Right kidney (tissue), 9 donors: ENCODE measurements at places on chromosomes 12 and 14.

DNA sequence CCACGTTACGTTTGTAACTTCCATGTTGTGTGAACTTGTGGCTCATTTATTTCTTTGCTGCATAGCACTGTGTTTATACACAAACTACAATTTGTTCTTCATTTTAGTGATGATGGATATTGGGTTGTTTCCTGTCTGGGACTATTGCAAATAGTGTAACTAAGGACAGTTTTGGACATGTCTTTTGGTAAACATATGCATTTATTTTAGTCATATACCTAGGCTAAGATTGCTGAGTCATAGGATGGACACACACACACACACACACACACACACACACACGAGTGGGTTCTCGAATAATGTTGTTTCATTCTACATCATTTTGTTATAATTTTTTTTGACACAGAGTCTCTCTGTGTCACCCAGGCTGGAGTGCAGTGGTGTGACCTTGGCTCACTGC lies 123.5 kb upstream of the CAND1 start:
- no peak for DNase-seq

GRCh38 chr12:113245695-113246477 lies 24.6 kb downstream of the TPCN1 start:
- peak; percentile 83 for DNase-seq

- DNase-seq: no peak
These were observed 457.0 kb downstream of the SLC6A15 start for GRCh38 chr12:84455598-84455997.

DNA sequence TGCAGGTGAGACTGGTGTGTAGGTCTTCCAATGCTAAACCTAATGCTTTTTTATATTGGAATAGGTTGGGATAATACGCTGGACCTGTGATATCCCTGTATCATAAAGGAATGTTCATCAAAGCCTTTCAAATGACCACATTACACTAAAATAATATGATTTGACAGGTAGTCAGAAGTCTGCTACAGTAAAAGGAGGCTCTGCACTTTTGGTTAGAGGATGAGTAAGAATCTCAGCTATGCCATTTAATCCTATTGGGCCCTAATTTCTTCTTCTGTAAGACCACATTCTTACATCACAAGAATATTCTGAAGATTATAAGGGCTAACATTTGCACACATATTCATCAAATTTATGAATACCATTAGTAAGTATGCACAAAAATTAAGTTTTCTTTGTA lies 250.5 kb upstream of the FLRT2 start:
- no peak for DNase-seq

DNA sequence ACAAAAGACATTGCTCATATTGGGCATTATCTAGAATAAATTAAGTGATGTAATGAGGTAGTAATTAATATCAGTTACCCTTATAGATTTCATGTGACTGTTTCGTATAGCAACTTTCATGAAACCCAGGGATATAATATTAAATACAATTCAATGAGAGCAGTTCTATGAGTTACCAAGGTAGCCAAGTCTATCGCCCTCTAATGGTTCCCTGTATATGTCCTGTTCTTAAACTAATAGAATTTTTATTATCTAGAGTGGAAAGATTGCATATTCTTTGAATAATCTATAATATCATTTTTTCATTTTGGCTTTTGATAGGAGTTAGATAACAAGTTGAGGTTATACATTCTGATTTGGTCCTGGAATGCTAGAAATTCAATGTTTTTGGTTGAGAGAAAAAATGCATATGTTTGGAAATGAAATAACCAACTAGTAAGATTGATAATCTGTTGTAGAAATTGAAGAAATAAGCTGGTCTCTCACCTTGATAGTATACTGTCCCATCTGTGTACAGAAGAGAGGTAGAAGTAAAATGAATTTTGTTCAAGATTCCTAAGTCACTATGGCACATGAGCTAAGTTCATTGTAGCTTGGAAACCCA lies 59.7 kb downstream of the SCFD1 start:
- DNase-seq: no peak

GRCh38 chr14:90871605-90872233 lies 55.5 kb upstream of the TTC7B start:
- DNase-seq: no peak

GRCh38 chr14:85445151-85445795 lies 84.7 kb upstream of the FLRT2 start:
- no peak for DNase-seq

DNA sequence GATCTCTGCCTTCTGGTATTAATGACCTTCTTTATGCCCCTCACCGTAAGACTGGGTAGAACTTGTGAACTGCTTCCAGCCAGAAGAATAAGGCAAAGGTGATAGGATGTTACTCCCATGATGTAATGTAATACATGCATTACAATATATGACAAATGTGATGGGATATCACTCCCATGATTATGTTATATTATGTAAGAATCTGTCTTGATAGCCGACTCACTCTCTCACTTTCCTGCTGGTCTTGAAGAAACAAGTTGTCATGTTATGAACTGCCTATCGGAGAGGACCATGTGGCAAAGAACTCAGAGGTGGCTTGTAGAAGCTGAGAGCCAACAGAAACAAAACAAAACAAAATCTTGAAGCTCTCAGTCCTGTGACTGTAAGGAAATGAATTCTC lies 30.6 kb upstream of the OSBPL8 start:
- DNase-seq: no peak

DNA sequence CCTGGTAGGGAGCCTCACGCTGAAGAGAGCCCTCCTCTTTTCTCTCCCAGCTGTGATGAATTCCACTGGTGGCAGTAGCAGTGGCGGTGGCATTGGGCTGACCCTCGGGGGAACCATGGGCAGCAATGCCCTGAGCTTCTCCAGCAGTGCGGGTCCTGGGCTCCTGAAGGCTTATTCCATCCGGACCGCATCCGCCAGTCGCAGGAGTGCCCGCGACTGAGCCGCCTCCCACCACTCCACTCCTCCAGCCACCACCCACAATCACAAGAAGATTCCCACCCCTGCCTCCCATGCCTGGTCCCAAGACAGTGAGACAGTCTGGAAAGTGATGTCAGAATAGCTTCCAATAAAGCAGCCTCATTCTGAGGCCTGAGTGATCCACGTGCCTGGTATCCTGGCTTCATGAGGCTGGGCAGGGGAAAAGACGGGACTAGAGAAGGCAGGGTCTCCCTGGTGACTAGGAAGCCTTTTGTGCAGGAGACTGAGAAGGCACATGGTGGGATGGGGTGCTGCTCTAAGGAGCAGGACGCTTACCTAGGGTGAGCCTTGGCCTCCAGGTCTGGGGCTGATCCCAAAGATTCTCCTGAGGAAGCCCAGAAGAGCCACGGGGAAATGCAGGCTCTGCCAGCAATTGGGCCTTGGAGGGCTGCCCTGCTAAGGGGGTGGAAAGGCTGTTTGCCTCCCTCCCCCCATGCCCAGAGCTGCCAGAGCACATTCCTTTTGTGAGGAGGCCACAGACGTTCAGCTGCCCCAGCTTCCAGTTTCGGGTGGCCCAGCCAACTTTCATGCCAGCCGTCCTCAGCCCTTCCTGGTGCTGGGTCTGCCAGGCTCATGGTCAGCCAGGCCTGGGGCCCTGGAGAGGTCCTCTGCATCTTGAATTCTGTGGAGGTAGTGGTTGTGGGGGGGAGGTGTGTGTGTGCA lies 15.8 kb downstream of the KRT7 start:
- DNase-seq: no peak

- no peak for DNase-seq
These were observed 10.6 kb downstream of the CHST11 start for GRCh38 chr12:104467346-104467837.

GRCh38 chr14:86619726-86620125 lies 1089.8 kb downstream of the FLRT2 start:
- DNase-seq: no peak

- no peak for DNase-seq
These were observed 25.1 kb downstream of the PRKAB1 start for GRCh38 chr12:119692997-119693396.

DNA sequence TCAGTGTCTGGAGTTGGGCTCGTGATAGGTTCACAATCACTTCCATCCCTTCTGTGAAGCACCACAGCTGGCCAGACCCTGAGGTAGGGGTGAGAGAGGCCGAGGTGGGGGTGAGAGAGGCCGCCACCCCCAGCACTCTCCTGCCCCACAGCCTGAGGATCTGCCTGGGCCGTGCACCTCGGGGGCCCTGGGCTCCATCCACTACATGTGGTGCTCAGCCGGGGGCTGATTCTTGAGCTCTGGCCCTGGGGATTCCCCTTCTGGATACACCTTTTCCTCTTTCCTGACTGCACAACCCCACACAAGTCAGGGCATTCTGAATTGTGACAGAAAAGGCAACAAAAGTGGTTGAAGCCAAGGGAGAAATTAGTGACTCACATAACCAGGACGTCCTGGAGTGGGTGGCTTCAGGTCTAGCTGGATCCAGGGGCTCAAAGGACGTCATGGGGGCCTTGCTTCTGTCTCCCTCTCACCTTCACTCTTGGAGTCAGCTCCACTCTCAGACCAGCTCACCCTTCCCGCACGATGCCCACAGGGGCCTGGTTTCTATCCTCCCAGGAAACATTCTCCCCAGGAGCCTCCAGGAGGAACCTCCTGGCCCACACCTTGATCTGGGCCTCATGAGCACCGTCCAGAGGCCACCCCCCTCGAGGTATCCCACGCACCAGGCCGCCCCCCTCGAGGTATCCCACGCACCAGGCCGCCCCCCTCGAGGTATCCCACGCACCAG lies 12.1 kb upstream of the FBRSL1 start:
- DNase-seq: no peak

DNA sequence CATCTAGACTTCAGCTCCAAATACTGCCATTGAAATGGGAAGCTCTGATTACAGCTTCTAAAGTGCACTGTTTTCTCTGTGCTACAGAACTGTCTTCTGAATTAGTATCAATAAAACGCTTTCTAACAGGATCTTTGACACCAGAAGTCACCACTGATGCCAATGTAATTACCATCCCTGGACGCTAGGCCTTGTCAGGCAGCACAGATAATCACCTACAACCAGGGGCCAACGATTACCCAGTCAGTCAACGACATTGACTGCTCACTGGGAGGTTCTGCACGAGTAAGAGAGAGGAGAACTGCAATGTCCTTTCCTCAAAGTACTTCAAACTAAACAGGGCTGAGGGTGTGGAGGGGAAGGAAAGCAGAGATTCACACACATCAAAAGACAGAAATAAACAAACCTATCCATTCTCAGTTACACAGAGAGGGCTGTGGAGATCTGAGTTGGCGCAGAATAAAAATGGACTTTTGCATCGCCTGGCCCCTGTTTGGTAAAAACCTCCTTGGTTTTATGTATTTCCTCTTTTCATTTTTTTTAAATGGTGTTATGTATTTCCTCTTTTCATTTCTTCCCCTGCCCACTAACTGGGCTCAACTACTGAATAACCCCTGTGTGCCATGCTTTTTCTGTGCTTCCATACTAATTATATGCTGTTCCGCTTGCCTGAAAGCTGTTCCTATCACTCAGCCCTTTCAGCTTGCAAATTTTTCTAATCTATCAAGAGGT lies 492.2 kb downstream of the APAF1 start:
- DNase-seq: no peak

GRCh38 chr12:70551731-70552130 lies 85.5 kb downstream of the PTPRB start:
- DNase-seq: no peak

DNA sequence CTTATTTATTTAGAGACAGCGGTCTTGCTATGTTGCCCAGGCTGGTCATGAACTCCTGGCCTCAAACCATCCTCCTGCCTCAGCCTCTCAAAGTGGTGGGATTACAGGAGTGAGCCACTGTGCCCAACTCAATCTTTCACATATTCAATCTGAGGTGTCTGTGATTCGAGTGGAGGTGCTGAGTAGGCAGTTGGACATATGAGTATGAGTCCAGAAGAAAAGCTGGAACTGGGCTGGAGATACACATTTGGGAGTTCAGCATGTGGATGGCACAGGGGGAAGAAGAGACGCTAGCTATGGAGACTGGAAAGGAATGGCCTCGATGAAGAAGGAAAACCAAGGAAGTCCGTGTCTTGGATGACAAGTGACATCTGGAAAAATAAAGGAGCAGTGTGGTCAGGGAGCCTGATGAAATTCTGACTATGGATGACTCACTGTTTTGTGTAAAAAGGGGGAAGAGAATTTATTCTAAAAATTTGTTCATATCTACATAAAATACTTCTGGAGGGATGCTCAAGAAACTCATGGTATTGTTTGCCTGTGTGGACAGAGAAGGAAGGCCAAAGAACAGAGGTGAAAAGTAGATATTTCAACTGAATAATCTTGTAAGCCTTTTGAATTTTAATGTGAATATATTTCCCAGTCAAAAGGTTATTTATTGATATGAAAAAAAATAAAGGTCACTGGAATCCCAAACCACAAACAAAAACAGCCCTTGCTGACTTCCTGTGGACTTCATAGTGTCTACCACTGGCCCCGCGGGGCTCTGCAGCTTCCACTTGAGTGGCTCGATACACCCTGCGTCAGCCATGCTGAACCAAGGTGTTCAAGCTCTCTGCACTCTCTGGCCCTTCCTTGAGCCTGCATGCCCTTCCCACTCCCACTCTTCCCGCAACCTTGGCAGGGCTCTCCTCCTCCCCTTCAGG lies 8.9 kb upstream of the LTA4H start:
- DNase-seq: no peak

- DNase-seq: no peak
These were observed 19.5 kb downstream of the PSMC1 start for GRCh38 chr14:90275820-90276219.

DNA sequence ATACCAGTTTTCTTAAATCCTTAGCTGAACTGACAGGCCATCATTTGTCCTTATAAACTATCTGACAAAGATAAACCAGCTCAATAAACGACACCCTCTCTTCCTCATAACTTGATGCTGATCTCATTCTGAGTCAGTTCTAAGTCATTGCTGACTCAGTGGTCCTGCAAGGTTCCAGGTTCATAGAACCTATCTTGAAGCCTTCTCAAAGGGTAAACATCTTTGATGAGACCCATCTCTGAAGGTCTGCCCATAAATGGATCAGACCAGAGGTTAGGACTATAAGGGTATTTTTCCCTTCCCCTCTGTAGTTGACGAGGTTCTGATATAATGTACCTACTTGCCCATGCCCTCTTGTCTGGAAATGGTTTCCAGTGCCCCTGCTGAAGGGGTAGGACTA lies 11.9 kb downstream of the NAA25 start:
- DNase-seq: no peak

DNA sequence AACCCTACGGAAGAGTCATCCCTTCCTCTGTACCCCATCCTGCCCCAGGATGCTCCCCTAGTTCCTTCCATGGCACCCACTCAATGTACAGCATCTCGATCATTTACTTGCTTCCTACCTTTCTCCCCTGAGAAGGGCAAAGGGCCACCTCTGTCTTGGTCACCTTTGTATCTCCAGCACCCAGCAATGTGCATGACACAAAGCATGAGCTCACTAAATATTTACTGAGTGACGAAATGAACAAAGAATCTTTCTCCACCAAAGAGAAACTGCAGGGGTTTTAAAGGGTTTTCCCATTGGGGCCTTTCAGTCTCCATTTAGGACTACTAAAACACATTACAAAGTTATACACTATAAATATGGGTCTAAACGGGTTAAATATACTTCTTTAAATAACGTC lies 30.6 kb downstream of the ATG14 start:
- no peak for DNase-seq

GRCh38 chr12:53984901-53985691 lies at the start of gene HOXC10:
Gene HOXC10, plus strand, starts transcription at chr12:53985146. Its CDS starts 114 bp downstream, at chr12:53985260.
- DNase-seq: peak; percentile 87
